Mammary microvascular endothelial cell (primary cell): ENCODE measurements at places on chromosomes 1 and 21. TPM values are rescaled to one million over a fixed set of nuclear protein-coding genes. Genes with fewer than 3 reads are reported as not detected.

PRAMEF7 gene
- not detected in 2 replicates for total RNA-seq

PTAFR gene
- total RNA-seq, result 0.05 TPM in 1 of 2 replicates, not detected in the other

LENEP gene
- total RNA-seq, result not detected in 2 replicates

NKAIN1 gene
- total RNA-seq, result 0.47 TPM in 1 of 2 replicates, not detected in the other

AIRE gene
- total RNA-seq, result 0.15 TPM in 1 of 2 replicates, not detected in the other

IGSF3 gene
- 0.93 and 0.94 TPM in 2 replicates for total RNA-seq

NBPF20 gene
- 0.87 and 1.5 TPM in 2 replicates for total RNA-seq

PTGFR gene
- total RNA-seq, result 0.87 and 1.7 TPM in 2 replicates

TSPEAR gene
- total RNA-seq, result 0.10 TPM in 1 of 2 replicates, not detected in the other

FCMR gene
- total RNA-seq, result 0.13 TPM in 1 of 2 replicates, not detected in the other

ALPL gene
- total RNA-seq, result 0.05 and 0.27 TPM in 2 replicates

KLHDC9 gene
- 1.1 and 2.6 TPM in 2 replicates for total RNA-seq

PRELP gene
- total RNA-seq, result 0.07 TPM in 1 of 2 replicates, not detected in the other

GUCA2B gene
- not detected in 2 replicates for total RNA-seq

DCDC2B gene
- not detected in 2 replicates for total RNA-seq

UAP1 gene
- 107 and 131 TPM in 2 replicates for total RNA-seq

OR2AK2 gene
- total RNA-seq, result not detected in 2 replicates

TCHHL1 gene
- not detected in 2 replicates for total RNA-seq

TMEM82 gene
- not detected in 2 replicates for total RNA-seq

MYOC gene
- not detected in 2 replicates for total RNA-seq

TMEM200B gene
- 1.1 and 1.8 TPM in 2 replicates for total RNA-seq

CD53 gene
- total RNA-seq, result not detected in 2 replicates

SLC6A9 gene
- 0.07 and 5.6 TPM in 2 replicates for total RNA-seq

TTC22 gene
- total RNA-seq, result not detected in 2 replicates

SPRR4 gene
- not detected in 2 replicates for total RNA-seq

ELF3 gene
- total RNA-seq, result under 0.01 and 0.25 TPM in 2 replicates

FMO2 gene
- total RNA-seq, result not detected in 2 replicates

KLHDC7A gene
- total RNA-seq, result not detected in 2 replicates

C1orf146 gene
- not detected in 2 replicates for total RNA-seq

CACNA1S gene
- total RNA-seq, result not detected in 2 replicates

YOD1 gene
- total RNA-seq, result 4.2 and 5.3 TPM in 2 replicates

CYP4Z1 gene
- total RNA-seq, result not detected in 2 replicates

ITPKB gene
- 19.1 and 22.8 TPM in 2 replicates for total RNA-seq

PROK1 gene
- not detected in 2 replicates for total RNA-seq

PGBD5 gene
- not detected in 2 replicates for total RNA-seq

ASTN1 gene
- not detected in 2 replicates for total RNA-seq

RAB7B gene
- 0.10 TPM in 1 of 2 replicates, not detected in the other for total RNA-seq

BMP8A gene
- total RNA-seq, result not detected in 2 replicates

PLEKHA6 gene
- total RNA-seq, result 1.3 TPM in 2 replicates

SPRR2A gene
- not detected in 2 replicates for total RNA-seq

SRM gene
- total RNA-seq, result 78.9 and 93.3 TPM in 2 replicates

S100A2 gene
- total RNA-seq, result 1.5 and 2.0 TPM in 2 replicates

MAP3K7CL gene
- total RNA-seq, result 9.5 and 14.6 TPM in 2 replicates

MEX3A gene
- 1.8 and 2.8 TPM in 2 replicates for total RNA-seq

NHLH1 gene
- total RNA-seq, result 0.13 TPM in 1 of 2 replicates, not detected in the other
